Amygdala (tissue), 56 donors: ENCODE measurements at places on chromosomes 12 and 14.

GRCh38 chr12:62006076-62006732 is 254.0 kb upstream of the USP15 start:
- no peak for DNase-seq

DNA sequence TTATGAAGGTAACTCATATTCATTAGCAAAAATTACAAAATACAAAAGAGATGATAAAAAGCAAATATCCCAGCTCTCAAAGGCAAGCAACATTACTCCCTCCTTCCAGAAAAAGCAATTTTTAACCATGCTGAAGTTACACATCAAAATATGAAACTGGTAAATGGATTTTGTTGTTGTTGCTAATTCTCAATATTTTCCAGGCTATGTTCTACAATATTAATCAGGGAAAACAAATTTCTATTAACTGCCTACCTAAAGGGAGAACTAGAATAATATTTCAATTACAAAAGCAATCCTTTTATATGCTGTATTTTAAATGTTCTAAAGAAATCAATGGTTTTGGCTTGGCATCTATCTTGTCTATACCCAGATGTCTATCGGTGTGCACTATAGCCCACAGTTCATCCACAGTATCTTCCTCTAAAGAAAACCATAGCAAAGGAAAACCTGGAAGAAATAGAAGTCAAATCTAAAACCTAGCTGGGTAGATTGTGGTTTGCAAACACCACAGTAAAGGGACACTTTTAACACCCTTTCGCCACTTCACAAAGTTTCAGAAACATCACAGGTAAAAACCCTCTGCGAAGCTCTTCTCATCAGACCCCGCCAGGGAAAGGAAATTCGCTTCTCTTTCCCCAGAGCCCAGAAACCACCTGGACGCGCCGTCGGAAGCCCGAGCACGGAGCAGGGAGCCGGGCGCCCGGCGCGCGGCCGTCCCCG is 32.0 kb downstream of the TC2N start:
- no peak for DNase-seq

DNA sequence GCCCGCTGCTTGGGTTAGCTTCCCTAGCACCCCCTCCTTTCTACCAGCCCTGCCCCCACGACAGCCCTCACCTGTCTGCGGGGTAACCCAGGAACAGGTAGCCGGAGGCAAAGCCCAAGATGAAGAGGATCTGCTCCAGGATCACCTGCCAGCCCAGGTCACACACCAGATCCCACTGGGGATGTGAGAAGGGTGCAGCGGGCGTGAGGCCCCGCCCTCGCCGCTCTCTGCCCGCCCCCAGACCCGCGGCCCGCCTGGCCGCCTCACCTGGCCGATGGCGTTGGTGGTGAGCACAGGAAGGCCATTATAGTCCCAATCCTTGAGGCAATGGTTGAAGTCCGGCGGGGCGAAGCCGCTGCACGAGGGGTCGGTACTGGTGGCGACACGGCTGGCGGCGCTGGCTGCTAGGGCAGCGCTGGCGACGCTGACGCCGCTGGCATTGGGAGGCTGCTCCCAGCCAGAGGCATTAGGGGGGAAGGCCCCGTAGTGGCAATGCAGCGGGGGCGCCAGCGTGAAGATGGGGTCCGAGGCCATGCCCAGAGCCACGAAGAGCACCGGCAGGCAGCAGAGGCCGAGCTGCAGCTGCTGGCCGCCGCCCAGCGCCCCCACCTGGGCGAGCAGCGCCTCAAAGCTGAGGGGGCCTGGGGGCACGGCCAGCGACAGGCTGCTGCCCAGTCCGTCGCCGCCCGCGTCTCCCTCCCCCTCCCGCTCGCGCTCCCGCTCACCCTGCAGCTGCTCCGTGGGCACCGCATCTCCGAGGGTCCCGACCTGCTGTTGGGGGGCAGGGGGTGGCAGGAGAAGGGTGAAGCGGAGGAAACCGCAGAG is 794 bp downstream of the SLC22A17 start:
- DNase-seq = peak; percentile 47

GRCh38 chr12:119730381-119730780 is 62.4 kb downstream of the PRKAB1 start:
- no peak for DNase-seq

DNA sequence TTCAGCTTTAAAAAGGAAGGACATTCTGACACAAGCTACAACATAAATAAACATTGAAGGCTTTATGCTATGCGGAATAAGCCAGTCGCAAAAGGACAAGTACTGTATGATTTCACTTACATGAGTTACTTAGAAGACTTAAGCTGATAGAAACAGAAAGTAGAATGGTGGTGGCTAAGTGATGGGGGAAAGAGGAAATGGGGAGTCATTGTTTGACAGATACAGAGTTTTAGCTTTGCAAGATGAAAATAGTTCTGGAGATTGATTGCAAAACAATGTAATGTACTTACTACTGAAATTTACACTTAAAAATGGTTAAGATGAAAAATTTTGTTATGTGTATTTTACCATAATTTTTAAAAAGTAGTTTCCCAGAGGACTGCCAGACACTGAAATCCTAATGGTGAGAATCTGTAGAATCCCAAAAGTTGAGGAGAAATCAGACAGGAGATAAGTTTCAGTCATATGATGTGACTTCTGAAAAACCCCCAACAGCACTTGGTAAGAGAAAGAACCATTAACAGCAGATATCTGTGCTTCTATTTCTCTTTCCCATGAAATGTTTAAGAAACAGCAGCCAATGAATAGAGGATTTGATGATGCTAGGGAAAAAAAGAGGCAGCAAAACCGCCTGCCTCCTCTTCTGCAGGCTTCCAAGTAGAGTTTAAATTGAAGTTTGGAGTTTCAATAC is 16.6 kb upstream of the CLEC2A start:
- no peak for DNase-seq

GRCh38 chr14:51816031-51816430 is 44.4 kb upstream of the GNG2 start:
- DNase-seq = no peak

DNA sequence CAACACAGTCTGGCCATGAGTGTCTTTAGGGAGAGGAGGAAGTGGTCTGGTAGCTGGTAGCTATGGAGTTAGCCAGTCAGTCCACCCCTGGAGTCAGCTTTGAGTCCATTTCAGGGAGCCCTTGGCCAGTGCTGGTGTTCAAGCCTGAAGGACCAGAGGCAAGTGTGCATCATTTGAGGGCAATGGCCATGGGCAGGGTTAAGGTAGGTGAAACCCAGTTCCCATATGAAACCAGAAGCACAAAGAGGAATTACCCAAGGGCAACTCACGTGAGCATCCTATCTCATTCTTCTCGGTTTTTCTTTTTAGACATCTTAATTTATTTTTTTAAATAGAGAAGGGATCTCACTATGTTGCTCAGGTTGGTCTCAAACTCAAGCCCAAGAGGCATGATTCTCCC is 61.3 kb upstream of the ACTN1 start:
- no peak for DNase-seq

DNA sequence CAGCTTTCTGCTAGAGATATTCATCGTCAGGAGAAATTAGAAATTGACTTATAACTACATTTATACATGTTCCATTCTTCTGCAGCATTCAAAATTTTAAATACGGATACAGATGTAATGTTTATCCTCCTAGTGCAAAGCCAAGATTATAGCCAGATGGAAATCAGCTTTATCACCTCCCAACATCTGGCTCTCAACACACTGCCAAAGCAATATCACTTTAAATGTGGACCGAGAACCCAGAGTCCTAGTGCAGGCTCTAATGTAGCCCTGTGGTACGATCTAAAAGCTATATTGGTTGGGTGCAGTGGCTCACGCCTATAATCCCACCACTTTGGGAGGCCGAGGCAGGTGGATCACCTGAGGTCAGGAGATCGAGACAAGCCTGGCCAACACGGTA is 6.5 kb downstream of the MLH3 start:
- DNase-seq = no peak

DNA sequence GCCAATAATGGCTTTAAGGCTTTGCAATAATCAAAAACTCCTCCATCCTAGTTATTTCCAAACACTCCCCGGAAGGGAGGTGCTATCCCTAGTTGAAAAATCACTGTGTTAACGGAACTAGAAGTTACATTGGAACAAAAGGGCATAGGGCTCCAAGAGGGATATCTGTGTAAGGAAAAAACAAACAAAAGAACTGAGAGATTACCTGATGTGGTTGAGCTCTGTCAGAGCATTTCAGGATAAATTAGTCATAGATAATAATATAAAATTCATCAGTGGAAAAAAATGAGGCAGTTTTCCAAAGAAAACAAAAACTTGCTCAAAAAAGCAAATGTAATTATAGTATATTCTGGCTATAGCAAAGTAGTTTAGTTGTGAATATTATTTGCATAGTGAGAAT is 27.4 kb upstream of the PAPLN start:
- DNase-seq = no peak

GRCh38 chr12:5102806-5103205 is 59.1 kb downstream of the KCNA5 start:
- no peak for DNase-seq

GRCh38 chr14:51335531-51335930 is 95.5 kb downstream of the TMX1 start:
- DNase-seq = no peak

DNA sequence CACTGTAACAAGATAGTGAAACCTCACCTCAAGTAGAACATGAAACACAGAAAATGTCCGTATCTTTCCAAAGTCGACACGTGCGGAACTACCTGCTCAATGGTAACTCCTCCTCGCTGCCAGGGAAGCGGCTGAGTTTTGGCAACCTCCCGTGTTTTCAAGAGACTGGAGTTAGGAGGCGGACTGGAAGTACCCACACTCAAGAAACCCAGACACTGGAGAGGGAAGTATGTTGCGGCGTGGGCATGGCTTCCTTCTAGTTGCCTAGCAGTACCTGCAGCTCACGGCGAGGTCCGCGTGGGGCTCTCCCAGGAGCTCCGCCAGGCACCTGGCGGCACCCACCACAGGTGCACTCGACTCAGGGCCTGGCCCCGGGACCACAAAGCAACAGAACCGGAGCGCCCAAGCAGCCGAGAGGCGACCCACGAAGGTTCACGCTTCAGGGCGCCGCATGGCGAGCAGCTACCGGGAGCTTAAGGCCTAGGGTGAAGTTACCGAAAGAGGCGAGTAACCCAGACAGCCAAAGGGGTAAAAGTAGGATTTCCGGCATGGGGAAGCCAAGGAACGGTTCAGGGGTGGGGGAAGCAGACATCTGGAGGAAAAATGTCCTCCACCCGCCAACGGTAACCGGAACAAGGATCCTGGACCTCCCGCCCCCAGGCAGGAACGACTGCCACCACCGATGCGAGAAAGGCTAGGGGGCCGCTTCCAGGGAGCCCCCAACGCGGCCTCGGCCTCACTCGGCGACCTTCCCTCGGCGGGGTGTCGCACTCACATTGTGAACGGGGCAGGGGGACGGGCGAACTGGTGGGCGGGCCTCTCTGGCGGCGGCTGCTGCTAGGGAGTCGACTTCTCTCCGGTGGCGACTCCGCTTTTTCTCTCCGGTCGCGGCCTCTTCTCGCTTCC is 608 bp downstream of the PTGES3 start:
- peak; percentile 34 for DNase-seq

- no peak for DNase-seq
Observed at GRCh38 chr14:73008501-73008900, 18.4 kb downstream of the ZFYVE1 start.

DNA sequence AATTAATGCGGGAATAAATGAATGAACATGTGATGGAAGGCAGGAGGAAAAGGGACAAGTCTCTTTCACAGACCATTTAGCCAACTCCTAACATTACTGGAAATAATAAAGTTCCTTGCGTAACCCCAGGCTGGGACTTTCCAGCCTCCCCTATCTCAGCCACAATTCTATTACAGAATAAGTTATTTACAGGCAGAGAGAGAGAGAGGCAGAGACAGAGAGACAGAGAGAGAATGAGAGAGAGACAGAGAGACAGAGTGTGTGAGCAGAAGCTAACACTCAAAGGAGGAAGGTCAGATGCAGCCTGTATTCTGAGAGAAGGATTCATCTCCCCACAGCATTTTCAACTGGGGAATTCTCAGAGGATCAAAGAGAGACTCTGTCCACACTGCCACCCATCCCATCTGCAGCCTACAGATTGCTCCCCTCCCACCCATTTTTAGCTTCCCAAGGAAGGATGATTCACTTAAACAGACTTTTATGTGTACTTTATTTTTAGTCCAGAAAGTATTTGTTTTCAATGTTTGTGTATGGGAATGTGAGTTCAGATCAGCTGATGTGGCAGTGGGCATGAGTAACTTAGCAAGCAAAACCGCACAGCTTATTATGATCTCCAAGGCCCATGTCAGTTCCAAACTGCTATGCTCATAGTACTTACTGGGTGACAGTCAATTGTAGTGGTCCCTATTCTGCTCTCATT is 165.7 kb downstream of the CAND1 start:
- DNase-seq = no peak

DNA sequence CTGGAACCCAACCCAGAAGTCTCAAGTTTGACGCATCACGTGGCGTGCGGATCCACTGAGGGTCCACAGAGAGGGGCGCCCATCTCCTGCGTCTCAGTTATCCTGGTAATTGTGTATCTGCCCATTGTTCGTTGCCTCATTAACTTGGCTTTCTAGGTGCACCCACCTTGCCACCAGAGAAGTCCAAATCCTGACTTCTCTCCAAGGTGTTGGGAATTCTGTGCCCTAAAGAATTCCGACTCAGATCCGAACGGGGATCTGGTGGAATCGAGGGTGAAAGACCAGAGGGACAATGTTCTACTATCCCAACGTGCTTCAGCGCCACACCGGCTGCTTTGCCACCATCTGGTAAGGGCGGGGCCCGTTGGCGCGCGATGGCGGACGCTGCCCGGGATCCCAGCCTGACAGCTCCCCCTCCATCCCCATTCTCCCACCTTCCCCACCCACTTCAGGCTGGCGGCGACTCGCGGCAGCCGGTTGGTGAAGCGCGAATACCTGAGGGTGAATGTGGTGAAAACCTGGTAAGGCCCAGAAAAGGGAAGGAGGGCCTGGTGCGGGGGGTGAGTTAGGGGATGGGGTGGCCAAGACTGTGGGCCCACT is 481 bp downstream of the REC8 start:
- DNase-seq = no peak

DNA sequence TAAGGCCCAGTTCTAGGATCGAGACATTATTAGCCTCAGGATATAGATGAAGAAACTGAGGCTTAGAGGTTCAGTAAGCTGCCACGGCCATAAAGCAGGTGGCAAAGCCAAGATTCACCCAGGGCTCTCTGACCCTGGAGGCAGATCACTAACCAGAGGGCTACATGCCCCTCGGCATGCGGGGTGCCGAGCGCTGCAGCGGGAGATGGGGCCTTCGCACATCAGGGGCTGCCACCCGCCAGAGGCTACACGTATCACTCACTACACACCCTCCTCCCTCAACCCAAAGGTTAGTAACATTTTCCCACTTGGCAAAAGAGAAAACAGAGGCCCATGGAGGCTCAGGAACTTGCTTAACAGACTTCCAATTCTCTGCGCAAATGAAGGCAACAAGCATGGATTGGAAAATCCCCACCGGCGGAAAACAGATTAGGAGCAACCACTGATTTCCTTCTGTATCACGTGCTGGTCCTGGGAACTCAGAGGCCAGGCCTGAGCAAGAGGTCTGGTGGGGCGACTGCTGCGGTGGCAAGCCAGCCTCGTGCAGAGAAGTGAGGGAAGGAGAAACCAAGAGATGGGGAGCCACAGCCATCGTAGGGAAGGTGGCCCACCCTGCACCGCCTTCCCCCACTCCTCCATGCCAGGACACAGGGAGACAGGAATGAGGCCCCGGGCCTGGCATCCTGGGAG is 6.0 kb downstream of the CCDC85C start:
- DNase-seq = no peak

GRCh38 chr12:124566997-124567672 is at the start of gene NCOR2:
NCOR2 (minus strand) TSS chr12:124567612; CDS start chr12:124495251, 72,361 bp downstream.
- DNase-seq = no peak
